ENCODE measurements at places on chromosomes 3 and 15. TPM values are rescaled to one million over a fixed set of nuclear protein-coding genes. Genes with fewer than 3 reads are reported as not detected.

The KNL1 gene
- 4.7 TPM for total RNA-seq

The SLC2A2 gene
- total RNA-seq = not detected

The SLC28A2 gene
- not detected for total RNA-seq

- no peaks in the 10 kb centered on the region for H3K27me3 ChIP-seq
- H3K4me1 ChIP-seq = peaks cover 40% of the 10 kb centered on the region
- DNase-seq = no peak
Observed at GRCh38 chr15:74955796-74956647, 550 bp downstream of the RPP25 start.

DNA sequence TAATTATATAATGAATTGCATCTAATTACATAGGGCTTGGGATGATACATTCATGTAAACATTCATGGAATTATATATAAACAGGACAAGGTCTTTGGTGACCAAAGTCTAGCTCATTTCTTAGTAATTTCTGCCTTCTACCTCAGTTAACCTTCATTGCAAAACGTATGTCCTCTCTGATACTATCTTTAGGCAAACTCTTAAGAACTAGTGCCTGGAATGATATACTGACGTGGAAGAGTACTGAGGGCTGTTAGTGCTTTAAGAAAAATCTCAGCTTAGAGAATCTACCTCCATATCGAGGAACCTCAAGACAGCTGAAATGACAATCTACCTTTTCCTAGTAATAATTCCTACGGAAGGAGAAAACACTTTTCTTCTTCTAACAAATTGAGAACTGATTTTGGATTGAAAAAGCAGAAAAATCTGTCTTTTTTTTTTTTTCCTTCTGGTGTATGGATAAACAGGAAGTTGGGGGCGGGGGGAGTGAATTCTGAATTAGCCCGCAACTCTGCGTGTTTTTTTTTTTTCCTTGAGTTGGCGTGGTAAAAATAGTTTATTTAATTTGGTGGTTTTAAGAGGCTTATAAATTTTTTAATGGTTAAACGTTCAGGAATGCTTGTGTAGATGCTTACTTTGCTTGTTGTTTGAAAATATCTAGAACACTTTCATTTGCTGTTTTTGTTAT lies 43.2 kb downstream of the RARB start:
- H3K36me3 ChIP-seq = no peaks in the 10 kb centered on the region
- H3K27me3 ChIP-seq = no peaks in the 10 kb centered on the region
- H3K4me3 ChIP-seq = no peak overlapping the region
- H3K4me1 ChIP-seq = peaks cover 78% of the 10 kb centered on the region
- DNase-seq = no peak

DNA sequence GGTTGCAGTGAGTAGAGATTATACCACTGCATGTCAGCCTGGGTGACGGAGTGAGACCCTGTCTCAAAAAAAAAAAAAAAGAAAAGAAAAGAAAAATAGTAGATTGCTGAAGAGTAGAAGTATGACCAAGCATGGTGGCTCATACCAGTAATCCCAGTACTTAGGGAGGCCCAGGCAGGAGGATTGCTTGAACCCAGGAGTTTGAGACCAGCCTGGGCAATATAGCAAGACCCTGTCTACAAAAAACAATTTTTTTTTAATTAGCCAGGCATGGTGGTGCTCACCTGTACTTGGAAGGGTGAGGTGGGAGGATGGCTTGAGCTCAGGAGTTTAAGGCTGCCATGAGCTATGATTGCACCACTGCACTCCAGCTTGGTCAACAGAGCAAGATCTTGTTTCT lies 2.5 kb downstream of the NKTR start:
- peaks cover 64% of the 10 kb centered on the region for H3K4me1 ChIP-seq
- H3K4me3 ChIP-seq = no peak overlapping the region
- peaks cover 10% of the 10 kb centered on the region for H3K36me3 ChIP-seq
- no peak for DNase-seq
- H3K27me3 ChIP-seq = no peaks in the 10 kb centered on the region

DNA sequence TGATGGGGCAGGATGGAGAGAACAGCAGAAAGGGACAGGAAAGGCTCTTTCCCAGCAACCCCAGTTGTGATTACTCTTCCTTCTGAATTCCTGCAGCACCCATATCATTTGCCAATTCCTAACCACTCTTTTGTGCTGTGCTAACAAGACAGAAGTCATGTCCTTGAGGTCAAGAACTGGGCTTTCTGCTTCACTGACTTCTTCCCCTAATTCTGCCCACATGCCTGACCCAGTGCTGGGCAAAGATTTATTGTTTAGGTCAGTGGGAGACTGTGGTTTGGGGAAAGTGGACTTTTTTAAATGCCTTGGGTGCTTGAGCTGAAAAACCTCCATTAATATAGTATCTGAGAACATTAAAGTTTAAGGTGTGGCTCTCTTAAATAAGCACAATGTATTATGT lies 4.2 kb upstream of the EFCAB12 start:
- no peaks in the 10 kb centered on the region for H3K27me3 ChIP-seq
- no peak overlapping the region for H3K4me3 ChIP-seq
- peaks cover 23% of the 10 kb centered on the region for H3K4me1 ChIP-seq
- DNase-seq = no peak
- H3K27ac ChIP-seq = no peak overlapping the region

- no peak overlapping the region for H3K4me3 ChIP-seq
- no peak for DNase-seq
- H3K36me3 ChIP-seq = peaks cover 33% of the 10 kb centered on the region
- no peak overlapping the region for H3K27ac ChIP-seq
- no peaks in the 10 kb centered on the region for H3K27me3 ChIP-seq
Observed at GRCh38 chr3:57604971-57605370, 7.8 kb upstream of the ARF4 start.

GRCh38 chr15:45885801-45886200 lies 251.0 kb downstream of the SQOR start:
- H3K27ac ChIP-seq = no peak overlapping the region
- DNase-seq = no peak
- no peak overlapping the region for H3K4me3 ChIP-seq
- H3K27me3 ChIP-seq = no peaks in the 10 kb centered on the region
- H3K36me3 ChIP-seq = no peaks in the 10 kb centered on the region

The MUC13 gene
- total RNA-seq = not detected
